ENCODE measurements at places on chromosomes 5 and 9.

GRCh38 chr9:127562841-127563401 is 49.2 kb upstream of the STXBP1 start:
- no peak for DNase-seq

DNA sequence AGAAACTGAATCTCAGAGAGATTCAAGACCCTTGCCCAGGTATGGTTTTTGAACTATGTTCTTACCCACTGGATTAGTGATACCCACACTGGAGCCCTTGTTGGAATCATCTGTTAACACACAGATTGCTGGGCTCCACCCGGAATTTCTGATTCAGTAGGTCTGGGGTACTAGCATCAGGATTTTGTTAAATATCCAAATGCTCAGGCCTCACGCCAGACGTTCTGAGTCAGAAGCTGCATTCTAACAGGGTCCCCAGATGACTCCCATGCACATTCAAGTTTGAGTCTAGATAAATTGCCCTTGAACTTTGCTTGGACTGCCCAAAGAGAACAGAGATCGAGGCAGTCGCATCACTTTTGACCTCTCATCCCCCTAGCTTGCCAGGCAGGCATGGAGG is 182.0 kb upstream of the WWC1 start:
- no peak for DNase-seq

DNA sequence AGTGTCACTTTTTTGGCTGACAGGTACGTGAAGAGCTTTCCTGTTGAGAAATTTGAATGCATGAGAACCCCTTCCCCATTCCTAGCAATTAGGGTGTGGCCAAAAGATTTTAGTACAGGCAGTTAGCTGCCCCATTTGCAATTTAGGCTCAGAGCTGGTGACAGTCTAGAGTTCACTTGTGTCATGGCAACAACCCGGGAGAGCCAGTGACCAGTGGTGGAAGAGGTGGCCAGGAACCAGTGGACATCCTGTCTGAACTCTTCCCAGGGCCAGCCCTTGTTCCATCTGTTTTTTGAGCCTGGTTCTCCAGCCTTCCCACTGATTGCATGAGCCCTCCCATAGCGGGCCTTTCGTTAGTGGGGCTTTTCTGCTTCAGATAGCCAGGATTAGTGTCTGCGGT is 2.5 kb upstream of the NEUROG1 start:
- no peak for DNase-seq

DNA sequence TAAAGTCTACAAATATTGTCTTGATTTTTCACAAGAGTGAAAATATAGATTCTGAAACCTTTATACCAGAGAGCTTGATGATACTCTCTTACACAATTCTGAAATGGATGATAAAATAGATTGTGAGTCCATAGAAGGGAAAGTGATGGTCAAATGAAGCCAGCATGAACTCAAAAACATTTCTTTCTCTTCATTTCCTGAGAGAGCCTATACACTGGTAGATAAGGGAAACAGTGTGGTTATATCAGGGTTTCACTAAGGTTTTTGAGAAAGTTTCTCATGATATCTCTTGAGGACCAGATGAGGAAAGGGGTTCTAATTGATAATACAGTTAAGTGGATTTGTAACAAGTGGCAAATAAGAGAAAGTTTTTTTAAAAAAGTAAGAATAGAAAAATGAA is 254.1 kb downstream of the PJA2 start:
- no peak for DNase-seq

DNA sequence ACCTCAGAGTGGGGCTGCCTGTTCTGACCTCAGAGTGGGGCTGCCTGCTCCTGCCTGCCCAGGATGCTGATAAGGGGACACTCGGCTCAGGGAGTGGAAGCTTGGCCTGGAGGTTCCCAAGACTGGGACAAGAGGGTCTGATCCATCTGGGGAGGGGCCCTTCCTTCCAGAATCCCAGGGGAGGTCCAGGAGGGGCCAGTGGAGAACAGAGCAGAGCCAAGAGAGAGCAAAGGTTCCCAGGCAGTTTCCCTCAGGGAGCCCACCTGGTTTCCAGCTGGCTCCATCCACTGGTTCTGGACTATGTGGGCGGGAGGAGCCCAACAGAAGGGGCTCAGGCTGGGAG is 49.1 kb upstream of the RNU6ATAC start:
- DNase-seq: no peak

GRCh38 chr5:172071309-172071875 is 65.0 kb upstream of the FBXW11 start:
- no peak for DNase-seq

DNA sequence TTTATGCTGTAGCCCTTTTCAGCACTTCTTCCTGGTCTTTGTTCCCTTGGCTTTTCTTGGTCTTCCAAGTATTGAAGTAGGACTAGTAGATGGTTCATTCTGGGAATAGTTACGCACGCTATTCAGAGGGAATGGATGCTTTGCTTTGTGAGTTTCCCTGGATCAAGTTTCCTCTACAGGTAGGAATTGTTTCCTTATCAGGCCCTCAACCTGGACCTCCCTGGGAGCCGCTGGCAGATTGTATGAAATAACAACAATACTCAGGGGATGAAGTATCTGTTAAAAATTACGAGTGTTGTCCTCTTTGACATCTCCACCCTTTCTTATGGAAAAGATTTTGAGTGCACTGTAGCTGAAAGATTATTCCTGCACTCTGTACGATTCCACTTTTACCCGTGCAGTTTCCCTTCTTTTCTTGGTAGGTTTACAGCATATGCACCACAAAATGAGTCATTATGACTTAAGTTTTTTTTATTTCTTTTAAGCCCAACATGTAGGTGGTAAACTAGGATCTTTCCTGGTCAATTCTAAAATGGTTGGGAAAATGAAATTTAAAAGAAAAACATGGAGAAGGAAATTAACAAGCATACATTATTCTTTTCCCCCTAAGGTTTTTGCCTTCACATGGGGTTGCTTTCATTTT is 57.9 kb downstream of the ARHGAP26 start:
- DNase-seq: no peak

DNA sequence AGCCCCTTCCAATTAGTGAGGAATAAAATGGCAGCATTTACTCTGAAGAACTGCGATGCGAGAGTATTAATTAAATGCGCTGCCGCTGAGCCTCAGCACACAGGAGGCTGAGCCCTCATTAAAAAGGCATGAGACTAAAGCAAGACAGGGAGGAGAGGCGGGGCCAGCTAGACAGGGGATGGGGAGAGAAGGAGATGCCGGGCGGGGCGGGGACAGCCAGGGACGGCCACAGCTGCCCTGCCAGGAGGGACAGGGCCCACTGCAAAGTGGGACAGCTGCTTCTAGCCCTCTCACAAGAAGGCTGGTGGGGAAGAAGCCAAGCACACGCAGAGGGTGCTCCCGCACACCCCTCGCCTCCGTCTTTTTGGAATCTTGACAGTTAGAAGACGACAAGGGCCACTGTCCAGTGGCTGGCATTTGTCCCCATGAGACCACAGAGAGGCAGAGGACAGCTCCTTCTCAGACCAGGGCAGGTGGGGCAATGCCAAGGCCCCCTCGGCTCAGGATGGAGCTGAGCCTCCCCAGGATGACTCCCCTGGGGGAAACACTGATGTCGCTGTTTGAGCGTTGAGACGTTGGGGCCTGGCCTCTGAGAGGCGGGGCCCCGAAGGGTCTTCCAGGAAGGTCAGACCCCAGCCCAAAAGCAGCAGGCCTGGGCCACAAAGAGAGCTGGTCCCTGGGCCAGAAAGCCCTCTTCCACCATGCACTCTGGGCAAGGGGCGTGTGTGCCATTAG is 26.9 kb downstream of the ADAMTS2 start:
- DNase-seq: peak; percentile 67

DNA sequence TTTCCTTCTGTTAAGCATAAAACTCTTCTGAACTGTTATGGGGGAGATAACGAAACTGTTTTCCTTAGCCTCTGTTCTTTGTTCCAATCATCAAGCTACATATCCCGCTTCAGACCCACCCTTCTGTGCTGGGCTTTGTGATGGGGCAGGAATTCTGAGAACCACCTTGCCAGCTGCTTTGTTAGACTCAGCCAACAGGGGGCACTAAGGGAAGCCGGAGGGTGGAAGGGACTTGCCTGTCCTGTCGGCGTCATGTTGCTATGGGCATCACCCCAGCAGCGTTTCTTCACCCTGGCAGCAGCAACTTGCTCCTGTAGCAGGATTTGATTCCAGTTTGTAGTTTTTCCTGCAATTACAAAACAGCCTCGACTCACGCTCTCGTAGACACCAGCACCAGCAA is 169.1 kb downstream of the CAAP1 start:
- peak; percentile 24 for DNase-seq

- peak; percentile 65 for DNase-seq
Observed at GRCh38 chr5:153964880-153965645, 73.6 kb downstream of the FAM114A2 start.

DNA sequence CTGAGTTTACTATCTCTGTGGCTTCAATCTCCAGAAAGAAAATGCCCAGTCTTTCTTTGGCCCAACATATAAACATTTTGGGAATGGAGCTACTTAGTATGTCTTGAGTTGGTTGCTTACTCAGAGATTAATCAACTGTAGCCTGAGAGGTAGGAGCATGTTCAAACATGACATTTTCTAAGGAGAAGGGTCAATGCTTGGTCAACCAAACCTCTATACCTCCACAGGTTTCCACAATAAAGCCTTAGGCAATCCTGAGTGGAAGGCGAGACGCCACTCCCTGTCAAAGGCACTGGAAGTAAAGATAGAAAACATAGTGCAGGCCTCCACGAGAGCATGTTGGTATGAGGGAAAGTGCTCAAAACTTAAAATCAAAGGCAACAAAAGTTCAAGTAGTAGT is 411.4 kb downstream of the KCTD16 start:
- DNase-seq: no peak

- no peak for DNase-seq
Observed at GRCh38 chr5:114419959-114420358, 58.1 kb downstream of the KCNN2 start.

DNA sequence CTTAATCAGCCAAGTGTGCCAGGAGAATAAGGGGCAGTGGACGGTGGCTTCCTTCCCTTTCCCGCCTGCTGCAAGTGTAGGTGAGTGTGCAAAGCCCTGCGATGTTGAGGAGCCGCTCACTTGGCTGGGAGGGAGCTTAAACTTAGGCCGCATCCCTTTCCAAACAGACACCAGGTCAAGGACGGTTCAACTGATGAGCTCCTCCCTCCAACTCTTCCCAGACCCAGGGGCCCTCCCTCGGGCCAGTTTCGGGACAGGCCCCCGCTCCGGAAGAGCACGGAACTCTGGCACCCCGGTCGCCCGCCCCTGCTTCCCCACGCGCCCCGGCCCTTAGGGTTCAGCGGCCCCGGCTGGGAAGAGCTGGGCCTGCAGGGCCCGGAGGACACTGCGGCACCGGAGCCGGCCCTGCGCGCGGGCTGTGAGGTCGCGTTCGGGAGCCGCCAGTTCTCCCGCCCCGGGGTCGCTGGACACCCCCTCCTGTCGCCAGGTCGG is 481 bp downstream of the MRPL36 start:
- DNase-seq: no peak

DNA sequence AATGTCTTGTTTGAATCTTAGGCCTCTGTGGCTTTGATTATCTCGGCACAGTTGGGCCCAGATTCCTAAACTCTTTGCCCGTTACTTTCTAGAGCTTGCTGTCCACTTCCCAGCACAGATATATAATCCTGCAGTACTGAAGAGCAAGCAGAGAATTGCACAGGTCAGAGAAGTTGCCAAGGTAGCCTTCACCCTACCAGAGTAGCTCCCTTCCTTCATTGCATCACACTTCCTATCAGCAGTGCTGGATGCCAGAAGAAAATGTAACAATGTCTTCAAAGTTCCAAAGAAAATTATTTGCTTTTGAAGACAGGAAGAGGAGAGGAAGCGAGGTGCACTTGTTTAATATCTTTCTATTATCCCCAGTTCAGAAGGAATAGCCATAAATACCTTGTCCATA is 38.1 kb upstream of the SPATA31D4 start:
- DNase-seq: no peak

- DNase-seq: peak; percentile 84
Observed at GRCh38 chr9:86721843-86722705, 225.2 kb downstream of the GAS1 start.

- no peak for DNase-seq
Observed at GRCh38 chr9:130541533-130541932, 37.8 kb upstream of the FUBP3 start.

DNA sequence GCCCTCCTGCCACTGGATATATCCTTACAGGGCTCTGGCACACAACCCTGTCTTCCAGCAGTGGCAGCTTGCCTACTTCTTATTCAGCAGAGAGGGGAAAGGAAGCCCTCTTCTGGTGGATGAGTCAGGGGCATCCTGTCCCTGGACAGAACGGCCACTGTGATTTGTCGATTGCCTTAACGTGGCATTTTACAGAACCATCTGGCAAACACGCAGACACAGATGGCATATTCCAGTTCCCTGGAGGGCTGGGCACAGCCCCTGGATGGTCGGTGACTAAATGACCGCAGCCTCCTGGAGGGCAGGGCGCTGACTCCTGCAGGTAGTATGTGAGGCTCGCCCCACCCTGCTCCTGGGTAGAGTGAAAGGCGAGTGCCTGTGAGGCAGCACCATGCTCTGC is 62.1 kb downstream of the DCP2 start:
- DNase-seq: no peak

DNA sequence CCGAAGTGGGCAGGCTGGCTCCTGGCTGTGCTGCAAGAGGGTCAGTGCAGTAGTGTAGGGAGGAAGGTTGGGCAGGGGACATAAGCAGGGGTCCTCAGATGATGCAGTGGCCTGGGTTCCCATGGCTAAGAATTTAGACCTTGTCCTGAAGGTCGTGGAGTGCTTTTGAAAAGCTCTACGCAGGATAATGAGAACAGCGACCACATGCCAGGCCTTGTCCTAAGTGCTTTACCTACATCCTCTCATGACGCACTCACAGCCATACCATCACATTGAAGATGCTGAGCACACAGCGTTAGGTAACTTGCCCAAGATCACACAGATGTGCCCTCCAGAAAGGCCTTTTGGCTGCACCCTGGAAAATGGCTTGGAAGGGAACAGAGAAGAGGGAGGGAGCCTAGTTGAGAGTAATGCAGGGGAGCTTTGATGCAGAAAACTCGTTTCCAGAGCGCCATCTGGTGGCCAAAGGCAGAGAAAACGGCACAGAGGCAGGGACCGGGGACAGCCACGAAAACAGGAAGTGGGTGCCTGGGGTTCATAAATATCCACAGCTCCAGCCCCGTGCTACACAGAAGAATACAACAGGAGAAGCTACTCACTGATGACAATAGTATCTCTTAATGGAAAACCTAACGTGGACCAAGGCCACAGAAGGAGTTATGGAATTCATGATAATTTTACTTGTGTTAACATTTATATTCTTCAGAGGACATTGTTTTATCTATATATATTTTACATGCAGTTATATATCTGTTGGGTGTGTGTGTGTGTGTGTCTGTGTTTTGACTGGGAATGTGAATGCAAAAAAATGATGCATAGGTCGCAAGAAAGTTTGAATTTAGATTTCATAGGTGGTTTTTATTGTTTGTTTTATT is 2.7 kb upstream of the PCDH12 start:
- DNase-seq: peak; percentile 89

DNA sequence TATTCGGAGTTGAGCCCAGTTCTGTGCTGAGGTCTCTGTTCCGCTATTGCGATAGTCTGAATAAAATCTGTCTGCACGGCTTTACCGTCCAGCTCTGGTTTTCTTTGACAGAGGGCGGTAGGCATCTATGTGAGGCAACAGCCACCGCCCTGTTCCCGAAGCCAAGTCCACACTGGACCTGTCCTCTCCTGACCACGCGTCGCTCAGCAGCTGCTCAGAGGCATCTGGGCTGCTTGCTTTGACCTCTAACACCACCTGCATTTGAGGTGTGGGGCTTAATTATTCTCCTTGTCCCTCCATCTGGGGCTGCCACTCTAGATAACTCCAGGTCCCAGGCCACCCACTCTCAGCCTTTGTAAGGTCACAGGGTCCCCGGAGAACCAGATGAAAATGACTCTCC is 168.4 kb upstream of the SMIM23 start:
- DNase-seq: no peak

Data from left hindlimb (tissue), 1 donor.